ENCODE measurements at places on chromosomes 7 and 10.

DNA sequence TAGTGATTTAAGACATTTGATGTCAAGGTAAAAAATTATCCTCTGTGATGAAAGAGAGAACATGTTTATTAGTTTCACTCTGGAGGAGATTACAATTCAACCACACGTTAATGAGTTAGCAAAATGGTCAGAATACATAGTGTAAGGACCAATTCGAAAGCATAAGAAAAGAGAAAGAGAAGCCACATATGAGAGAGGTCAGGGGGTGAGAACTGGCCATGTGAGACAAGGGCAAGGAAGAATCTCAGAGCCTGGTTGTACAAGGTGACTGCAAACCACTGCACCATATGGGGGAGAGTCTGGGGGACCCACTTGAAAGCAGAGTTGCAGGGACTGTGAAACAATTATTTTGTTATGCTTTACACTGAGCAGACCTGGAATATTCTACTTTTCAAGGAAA, 27.7 kb upstream of the BET1 start:
- DNase-seq: no peak

- DNase-seq: no peak
These were observed 119.8 kb downstream of the CACNA2D1 start for GRCh38 chr7:82323806-82324205.

GRCh38 chr10:1061930-1062774, 6.0 kb downstream of the WDR37 start:
- DNase-seq: no peak

DNA sequence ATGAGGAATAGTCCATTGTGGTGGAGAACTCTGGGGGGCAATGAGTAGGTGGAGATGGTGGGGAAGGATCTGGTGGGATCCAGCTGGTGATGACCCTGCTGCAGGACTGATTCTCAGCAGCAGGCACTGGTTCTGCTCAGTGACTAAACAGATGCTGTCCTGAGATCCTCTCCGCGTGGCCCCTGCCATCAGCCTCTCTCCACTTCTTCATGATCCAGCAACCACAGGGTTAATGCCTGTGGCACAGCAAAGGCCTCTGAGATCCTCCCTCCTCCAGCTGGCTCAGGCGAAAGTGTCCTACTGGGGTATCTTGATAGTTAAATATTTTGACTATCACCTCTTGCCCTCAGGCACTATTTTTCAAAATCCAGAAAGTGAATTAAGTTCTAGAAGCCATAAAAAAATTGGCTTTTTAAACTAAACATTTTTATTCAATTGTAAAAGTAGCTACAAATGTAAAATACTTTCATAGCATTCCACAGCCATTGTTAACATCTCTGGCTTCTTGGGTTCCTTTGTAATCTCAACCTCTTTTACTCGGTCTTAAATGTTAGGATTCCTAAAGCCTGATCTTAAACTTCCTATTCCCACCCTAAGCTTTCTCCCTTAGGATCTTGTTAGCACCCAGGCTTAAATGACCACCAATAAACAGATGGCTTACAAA, 13.1 kb downstream of the PLAU start:
- DNase-seq: no peak

- DNase-seq: no peak
These were observed 67.2 kb downstream of the VOPP1 start for GRCh38 chr7:55504967-55505658.

- DNase-seq: no peak
These were observed 282.5 kb downstream of the GLRX3 start for GRCh38 chr10:130418731-130419130.

DNA sequence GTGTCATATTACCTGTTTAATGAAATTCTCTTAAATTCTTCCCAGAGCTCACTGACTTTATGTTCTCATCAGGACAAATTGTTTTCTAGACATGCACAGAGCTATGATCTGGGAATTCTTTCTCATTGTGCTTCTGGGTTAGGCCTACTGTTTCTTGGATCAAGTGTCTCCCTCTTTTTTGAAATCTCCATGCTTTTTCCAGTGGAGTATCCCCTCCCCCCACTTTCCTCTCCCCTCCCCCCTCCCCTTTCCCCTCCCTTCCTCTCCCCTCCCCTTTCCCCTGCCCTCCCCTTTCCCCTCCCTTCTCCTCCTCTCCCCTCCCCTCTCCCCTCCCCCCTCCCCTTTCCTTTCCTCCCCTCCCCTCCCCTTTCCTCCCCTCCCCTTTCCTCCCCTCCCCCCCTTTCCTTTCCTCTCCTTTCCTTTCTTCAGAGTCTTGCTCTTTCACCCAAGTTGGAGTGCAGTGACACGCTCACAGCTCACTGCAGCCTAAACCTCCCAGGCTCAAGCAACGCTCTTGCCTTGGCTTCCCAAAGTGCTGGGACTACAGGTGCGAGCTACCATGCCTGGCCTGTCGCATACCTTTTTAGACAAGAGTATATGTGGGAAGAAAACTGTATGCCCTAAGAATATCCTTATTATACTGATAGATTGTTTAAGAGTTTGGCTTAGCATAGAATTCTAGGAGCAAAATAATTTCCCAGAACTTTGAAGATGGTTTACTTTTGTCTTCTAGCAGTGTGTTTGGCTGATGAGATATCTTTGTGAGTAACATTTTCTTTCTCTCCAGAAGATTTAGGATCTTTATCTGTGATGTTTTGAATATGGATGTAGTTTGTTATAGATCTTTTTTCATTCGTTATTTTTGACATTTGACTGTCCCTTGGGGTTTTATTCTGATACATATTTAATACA, 2.5 kb downstream of the DYNC2I1 start:
- no peak for DNase-seq

DNA sequence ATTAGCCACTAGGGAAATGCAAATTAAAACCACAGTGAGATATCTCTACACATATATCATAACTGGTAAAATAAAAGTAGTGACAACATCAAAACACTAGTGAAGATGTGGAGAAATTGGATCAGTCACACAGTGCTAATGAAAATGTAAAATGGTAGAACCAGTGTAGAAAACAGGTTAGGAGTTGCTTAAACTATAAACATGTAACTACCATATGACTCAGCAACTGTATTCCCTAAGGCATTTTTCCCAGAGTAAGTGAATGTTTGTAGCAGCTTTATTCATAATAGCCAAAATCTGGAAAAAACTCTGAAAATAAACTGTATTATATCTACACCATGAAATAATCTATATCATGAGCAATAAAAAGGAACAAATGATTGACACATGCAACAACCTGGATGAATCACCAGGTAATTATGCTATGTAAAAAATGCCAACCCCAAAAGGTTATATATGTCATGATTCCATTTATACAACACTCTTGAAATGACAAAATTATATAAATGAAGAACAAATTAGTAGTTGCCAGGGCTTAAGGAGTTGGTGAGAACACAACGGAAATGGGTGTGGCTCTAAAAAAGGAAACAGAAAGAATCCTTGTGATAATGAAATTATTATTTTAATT, 22.8 kb downstream of the SLC25A40 start:
- no peak for DNase-seq

DNA sequence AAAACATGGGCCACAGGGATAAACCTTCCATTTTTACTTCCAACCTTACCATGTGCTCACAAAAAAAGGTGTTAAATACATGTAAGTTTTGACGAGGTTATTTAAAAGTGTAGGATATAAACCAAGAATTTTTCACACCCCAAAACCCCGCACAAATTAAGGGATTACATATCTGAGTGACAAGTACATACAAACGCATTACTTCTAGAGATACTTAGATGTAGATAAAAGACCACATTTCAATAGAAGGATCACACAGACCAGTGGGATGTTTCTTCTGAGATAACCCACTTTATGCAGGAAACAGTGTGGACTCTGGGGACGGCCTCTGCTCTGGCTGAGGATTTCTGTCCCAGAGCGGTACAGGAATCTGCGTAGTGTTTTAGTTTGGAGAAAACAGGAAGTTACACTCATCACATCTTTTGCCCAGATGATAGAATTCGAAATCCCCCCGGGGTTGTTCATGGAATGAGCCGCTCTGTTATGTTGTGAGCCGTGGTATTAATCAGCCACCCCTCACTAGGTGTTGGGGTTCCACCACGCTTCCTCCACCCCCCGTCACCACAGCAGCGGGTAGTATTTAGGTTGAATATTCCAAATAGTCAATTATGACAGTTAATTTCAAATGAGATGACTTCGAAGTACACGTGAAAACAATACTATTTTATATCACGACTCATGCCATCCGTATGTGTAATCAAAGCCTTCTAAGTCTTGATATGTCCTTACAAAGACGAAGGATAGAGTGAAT, 1.3 kb upstream of the CUL1 start:
- DNase-seq: peak; percentile 4

- DNase-seq: no peak
These were observed 128.0 kb downstream of the ADRA2A start for GRCh38 chr10:111204838-111205237.

- DNase-seq: no peak
These were observed 332.5 kb downstream of the ZWINT start for GRCh38 chr10:56028298-56029132.

DNA sequence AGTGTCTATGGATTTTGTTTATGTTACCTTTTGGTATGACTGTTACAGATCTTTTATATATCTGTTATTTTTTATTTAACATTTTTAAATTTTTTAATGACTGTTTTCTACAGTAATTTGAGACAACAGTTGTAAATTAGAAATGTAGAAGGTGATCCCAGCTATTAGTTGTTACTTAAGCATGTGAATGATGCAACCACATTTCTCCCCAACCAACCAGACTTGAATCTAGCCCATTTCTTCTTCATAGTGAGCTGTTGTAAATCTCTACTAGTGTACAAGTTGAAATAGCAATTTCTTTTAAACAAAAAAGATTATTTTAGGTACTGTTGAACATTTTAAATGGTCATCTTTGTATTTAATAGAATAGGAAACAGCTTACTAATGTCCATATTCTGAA, 18.0 kb downstream of the TMEM106B start:
- DNase-seq: no peak

- DNase-seq: no peak
These were observed 2.4 kb downstream of the KCNH2 start for GRCh38 chr7:150975536-150976319.

- DNase-seq: no peak
These were observed 184.2 kb downstream of the GPAM start for GRCh38 chr10:111999205-111999914.

GRCh38 chr7:26912338-26912737, 47.9 kb upstream of the SKAP2 start:
- DNase-seq: peak; percentile 96

DNA sequence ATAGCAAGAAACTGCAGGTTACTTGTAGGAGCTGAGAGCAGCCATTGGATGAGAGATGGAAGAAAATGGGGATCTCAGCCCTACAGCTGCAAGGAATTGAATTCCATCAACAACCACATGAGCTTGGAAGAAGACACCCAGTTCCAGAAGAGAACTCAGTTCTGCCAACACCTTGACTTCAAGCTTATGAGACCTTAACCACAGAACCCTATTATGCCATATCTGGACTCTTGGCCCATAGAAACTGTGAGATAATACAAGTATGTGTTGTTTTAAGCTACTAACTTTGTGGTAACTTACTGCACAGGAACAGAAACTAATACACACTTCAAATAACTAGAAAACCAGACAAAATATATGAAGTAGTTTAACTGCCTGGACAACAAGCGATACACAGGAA, 212.4 kb upstream of the CACNA2D1 start:
- DNase-seq: no peak

Measured in AML-193 (cell line).